ENCODE measurements at places on chromosomes 11 and 22.

DNA sequence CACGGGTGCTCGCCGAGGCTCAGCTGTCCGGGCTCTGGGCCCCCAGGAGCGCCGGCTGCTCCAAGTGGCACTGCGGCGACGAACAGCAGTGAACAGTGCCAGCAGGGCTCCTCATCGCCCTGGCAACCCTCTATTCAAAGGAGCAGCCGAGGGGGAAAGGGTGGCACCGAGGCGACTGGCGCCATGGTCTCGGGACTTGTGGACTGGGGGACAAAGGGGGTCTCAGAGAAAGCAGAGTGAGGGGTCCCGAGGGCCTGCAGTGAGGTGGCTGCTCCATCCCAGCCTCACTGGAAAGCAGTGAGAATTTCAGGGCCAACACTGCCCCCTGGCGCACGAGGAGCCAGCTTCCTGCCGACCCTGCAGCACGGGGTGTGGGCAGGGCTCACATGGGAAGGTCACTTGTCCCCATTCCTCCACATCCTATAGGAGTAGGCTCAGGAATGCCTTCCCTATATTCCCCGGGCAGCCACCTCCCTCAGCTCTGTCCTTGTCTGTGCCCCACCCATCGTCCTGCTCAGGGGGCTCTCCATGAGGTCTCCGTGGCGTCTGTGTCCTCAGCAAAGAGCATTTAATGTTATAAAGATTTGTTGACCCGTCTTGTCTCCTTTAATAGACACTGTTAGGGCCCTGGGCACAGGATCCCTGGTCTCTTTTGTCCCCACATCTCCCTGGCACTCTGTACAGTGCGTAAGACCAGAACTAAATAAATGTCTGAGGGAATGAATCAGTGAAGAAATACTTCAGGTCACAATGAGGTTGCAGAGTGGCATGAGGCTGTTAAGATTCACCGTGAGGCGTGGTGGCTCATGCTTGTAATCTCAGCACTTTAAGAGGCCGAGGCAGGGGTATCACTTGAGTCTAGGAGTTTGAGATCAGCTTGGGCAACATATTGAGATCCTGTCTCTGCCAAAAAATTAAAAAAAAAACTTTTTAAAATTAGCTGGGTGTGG, 26.4 kb downstream of the LRFN4 start:
- DNase-seq, result peak; percentile 69

DNA sequence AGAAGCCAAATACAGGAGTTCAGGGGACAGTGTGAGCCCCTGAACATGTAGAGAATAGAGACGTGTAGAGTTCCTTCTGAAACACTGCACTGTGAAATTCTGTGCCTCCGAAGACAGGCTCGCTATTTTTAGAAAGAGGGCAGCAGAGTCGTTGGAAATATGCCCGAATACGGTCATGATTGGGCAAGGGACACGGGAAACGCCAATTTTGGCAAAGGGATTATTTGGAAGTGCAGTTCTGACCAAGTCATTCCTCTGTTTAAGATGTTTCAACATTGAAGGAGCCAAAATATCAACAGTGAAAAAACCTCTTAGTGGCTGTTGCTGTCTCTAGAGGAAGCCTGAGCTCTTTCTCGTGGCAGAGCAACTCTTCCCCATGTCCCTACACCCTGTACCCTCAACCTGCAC, 9.5 kb upstream of the CBX6 start:
- no peak for DNase-seq

DNA sequence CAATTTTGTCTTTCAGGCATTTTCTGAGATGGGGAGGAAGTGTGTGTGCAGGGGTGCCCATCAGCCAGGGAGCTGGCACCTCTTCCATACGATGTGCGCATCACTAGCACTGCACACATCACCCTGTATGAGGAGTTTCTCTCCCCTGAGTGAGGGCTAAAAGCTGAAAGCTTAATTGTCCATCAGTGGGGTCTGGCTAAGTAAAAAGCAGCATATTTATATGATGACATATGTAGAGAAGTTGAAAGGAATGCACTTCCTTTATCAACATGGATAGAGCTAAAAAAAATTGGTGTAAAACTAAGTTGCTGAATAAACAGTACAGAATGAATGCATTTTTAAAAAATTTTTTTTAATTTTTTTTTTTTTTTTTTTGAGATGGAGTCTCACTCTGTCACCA, 4.0 kb downstream of the VSTM5 start:
- no peak for DNase-seq

DNA sequence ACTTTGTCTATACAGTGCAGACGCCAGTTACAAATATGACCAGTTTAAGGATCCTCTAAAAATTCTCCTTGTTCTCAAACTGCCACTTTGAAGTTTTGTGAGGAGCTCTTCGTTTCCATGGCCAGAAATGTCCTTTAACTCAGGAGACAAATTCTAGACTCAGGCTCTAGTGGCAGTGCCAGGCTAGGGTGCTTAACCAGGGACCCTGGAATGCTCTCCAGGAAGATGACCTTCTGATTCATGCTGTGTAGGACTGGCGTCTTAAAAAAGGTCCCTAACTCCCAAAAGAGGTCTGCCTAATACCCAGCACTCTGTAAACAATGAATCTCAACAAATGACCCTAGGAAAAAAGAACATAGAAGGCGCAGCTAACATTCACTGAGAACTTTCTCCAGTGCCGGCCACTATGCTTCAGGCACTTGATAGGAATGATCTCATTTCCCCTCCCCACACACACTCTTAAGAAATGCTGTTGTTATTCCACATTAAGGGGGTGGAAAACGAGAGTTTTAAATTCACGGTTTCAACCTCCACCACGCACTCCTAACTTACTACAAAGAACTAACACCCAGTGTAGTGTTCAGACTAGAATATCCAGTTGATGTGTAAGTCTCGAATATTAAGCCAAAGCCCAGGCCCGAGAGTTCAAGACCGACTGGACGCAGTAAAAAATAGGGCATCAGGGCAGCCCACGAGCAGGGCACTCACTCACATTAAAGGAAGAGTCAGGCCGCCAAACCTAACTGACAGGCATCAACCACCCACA, 747 bp downstream of the NXF1 start:
- peak; percentile 46 for DNase-seq

- peak; percentile 35 for DNase-seq
Observed at GRCh38 chr11:119479685-119480275, 56.8 kb upstream of the THY1 start.

DNA sequence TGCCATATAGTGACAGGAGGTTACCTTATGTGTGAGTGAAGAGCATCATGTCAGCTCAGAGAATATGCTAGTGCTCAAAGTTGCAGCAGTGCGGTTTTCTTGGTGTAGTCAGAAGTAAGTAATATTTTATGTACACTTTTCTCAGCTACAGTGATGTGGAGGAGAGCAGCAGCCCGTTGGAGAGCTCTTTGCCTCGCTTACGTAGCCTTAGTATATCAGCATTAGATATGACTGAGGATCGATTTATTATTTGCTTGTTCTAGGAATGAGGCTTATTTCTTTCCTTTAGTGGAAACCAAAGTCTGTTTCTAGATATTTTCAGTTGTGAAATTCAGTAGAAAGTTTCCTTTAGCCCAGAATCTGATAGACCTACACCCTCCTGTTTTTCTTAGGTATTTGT, 63.6 kb downstream of the PPP2R1B start:
- no peak for DNase-seq

Measured in GM12865 (cell line).